ENCODE measurements at places on chromosomes 5 and 9.
A peak's percentile ranks its signal among the peaks of the same experiment; 100 is the strongest.

DNA sequence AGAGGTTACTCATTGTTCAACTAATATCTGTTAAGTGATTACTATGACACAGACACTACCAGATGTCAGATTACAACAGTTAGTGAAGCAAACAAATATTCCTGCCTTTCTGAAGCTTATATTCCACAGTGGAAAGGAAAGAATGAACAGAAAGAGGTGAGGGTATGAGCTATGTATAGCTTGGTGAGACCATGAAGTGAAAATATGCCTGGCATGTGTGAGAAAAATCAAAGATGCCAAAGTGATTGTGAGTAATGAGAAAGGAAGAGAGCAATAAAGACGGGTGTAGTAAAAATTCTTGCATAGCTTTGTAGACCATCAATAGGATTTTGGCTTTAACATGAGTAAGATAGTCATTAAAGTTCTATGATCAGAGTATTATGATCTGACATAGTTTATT, 734.5 kb upstream of the NUDT12 start:
- DNase-seq, result no peak

DNA sequence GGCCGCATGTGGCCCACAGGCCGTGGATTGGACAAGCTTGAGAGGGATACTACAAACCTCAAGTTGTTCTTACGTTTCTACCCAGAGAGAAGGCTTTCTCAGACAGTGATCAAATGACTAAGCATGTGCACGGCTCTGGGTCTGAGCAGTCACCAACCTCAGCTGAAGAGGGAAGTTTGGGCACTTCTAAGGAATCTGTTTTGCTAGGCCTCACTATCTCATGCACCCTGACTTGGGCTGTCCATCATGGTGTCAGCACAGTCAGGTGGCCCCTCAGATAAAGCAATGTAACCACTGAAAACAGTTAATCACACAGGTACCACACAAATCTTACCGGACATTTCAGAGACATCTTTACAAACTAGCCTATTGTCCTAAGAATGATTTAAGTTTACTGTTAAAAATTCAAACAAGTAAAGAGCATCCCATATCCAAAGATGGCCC, 24.6 kb downstream of the CSF2 start:
- DNase-seq, result no peak

GRCh38 chr9:6781476-6781875, 23.7 kb downstream of the KDM4C start:
- DNase-seq, result no peak

- DNase-seq, result no peak
Observed at GRCh38 chr5:32932241-32932935, 221.3 kb downstream of the NPR3 start.

- DNase-seq, result no peak
Observed at GRCh38 chr5:148002451-148002850, 61.3 kb upstream of the SPINK5 start.

GRCh38 chr5:141650851-141651727, at the start of gene FCHSD1:
Gene FCHSD1, minus strand, starts transcription at chr5:141651418. Its CDS starts 50 bp downstream, at chr5:141651368.
- peak; percentile 95 for DNase-seq

GRCh38 chr9:111389406-111389805, 59.4 kb upstream of the OR2K2 start:
- DNase-seq, result no peak

DNA sequence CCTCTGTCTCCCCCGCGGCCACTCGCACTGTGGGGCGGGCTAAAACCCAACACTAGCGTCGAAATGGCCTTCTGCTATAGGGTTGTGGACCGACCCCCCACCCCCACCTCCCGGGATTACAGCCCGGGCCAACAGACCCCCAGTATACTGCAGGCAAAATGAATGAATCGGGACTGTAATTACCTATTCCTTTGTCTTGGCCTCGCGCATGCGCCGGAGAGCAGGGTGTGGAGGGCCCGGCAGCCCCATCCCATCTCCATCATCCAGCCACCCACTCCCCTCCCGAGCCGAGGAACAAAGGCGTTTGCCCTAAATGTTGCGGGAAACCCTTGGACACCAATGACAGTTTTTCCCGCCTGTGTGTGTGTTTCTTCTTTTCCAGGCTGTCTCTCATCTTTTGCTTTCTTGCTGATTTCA, 1.6 kb downstream of the BASP1 start:
- DNase-seq, result no peak

- no peak for DNase-seq
Observed at GRCh38 chr5:94517490-94518488, 100.6 kb downstream of the KIAA0825 start.

GRCh38 chr9:14945351-14945750, 35.1 kb upstream of the FREM1 start:
- no peak for DNase-seq

DNA sequence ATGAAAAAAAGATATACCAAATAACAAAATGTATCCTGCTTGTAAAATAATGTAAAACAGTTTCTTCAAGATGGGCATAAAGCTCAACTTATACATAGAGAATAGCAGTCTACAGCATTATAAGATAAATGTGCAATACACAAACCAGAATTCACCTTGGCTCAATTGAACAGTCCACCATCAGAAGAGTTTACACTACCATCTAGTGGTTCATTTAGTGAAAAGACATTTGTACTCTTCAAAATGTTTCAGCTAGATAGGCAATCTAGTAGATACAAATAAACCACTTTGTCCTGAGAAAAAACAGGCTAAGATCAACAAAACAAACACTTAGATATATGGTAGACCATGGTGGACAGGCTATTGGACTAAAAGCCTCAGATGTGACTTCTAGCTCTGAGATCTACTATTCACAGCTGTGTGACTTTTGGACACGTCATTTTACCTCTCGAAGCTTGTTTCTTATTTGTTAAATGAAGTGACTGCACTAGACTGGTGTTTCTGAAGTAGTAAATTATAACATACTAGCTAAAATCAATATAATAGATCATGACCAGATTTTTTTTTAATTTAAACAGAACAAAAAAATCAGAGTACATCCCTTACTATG, 22.1 kb upstream of the TPD52L3 start:
- DNase-seq, result no peak

- DNase-seq, result no peak
Observed at GRCh38 chr5:41095324-41096101, 24.4 kb upstream of the MROH2B start.

DNA sequence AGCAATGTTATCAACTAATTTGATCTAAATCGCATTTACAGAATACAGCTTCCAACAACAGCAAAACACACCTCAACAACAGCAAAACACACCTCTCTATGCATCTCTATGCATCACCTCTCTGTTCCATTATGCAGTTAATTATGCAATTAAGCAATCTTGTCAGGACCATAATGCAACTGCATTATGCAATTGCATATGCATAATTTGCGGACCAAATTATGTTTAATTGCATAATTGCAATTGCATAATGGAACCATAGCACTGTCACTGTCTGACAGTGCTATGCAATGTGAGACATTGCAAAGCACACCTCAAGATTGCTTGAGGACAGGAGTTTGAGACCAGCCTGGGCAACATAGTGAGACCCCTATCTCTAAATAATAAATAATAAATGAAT, 80.4 kb upstream of the PRSS3 start:
- no peak for DNase-seq

Data from coronary artery (tissue), 2 donors.